ENCODE measurements at places on chromosomes 7 and 10.

GRCh38 chr10:78696791-78697395 lies 371.9 kb upstream of the ZMIZ1 start:
- DNase-seq: no peak

DNA sequence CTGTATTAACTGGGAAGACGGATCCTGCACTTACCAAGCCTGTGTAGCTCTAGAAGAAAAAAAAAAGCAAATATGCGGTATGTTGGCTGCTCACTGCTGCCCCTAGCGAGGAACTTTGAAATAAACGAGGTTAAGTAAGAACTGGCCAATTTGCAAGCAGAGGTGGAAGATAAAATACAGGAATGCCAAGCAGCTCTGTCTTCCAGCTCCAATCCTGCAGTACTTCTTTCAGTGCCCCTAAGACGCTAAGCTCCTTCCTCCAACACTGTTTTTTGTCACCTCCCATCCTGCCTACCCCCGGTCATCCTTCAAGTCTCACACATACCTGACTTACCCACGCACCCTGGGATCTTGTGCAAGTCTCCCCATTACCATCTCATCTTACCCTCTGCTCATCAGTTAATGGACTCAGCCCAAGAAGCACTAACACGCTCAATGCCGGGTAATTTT lies 809 bp downstream of the C10orf143 start:
- DNase-seq: peak; percentile 18

DNA sequence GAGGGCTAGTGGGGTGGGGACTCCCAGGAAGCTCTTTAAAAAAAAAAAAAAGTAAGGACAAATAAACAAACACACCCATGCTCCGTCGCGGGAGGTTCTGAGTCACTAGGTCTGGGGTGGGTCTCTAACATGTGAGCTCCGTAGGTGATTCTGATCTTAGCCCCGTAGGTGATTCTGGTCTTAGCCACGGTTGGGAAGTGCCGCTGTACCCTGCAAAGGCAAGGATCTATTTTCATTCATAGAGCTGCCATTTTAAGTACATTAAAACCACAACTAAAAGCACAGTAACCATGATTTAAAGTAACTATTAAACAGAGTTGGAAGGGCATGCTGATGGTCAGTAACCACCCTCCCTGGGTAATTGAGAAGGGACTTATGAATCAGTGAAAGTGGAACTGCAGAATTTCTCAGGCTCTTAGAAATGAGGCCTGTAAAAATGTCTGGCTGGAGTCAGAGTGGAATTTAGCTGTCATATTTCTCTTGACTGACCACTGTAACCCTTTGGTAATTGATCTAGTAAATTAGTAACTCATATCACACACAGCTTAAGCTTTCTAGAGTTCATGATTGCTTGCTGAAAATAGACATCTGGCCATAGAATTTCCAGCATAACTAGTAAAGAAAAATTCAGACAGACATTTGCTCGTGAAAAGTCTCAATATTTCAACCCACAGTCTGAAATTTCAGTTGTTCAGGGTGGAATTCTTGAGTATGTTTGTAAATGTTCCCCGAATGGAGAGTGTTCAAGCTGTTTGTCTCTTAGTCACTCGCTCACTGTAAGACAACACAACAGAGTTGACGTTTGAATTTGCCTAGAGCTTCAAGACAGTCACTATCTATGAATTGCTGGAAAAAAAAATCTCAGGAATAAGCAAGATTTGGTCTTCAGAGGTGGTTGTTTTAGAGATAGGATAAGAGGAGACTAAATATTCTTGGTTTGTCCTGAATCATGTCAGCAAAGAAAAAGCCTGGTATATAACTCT lies 34.2 kb upstream of the TCF7L2 start:
- DNase-seq: no peak

- DNase-seq: no peak
These were observed 86.5 kb upstream of the HPS1 start for GRCh38 chr10:98533241-98533640.

- no peak for DNase-seq
These were observed 8.3 kb upstream of the SMKR1 start for GRCh38 chr7:129494041-129494440.

DNA sequence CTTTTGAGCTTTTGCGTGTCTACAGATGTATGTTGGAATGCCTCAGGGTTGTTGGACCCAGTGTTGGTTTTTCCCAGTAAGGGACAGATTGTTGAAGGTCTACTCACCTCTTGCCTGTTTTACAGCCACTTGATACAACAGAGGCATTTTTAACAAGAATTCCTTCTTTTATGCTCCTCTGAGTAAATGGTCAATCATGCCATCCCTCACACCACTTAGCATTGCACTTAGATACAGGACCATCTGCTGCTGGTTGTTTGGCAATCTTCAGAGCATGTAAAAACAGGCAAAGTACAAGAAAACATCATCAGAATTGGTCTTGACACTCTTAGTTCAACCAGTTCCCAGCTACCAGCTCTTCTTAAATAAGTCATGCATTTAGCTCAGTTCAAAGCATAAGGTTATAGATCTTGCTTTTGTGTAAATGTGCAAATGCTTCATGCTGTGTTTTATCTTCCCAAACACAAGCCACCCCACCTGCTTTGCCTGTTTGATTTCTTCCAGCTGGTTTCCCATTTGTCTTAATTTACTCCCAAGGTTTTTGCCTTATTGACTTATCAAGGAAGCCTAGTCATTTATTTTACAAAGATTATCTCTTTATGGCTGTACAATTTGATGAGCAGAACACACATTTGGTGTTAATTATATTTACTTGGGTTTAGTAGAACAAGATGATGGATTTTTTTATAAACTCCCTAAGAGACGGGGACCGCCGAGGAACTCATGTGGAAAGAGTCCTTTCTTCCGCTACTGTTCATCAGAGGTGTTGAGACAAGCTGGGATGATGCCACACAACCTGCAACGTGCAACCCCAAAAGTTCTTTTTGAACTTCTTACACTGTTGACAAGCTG lies 136.6 kb downstream of the AHR start:
- DNase-seq: no peak

DNA sequence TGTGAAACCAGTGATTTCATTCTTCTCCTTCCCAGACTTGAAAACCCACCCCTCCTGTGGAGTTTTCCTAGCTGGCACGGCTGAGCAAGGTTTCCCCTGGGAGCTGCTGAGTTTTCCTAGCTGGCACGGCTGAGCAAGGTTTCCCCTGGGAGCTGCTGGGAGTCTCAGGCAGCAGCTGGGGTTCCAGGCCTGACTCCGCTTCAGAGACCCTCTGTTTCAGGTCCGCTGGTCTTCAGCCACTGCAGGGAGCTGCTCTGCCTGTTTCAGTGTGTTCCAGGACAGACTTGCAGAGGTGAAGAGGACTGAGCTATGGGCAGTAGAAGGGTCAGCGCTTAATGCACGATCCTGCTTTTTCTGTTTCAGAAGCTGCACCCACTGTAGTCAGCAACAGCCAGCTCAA lies 104.9 kb downstream of the XRCC2 start:
- DNase-seq: no peak

DNA sequence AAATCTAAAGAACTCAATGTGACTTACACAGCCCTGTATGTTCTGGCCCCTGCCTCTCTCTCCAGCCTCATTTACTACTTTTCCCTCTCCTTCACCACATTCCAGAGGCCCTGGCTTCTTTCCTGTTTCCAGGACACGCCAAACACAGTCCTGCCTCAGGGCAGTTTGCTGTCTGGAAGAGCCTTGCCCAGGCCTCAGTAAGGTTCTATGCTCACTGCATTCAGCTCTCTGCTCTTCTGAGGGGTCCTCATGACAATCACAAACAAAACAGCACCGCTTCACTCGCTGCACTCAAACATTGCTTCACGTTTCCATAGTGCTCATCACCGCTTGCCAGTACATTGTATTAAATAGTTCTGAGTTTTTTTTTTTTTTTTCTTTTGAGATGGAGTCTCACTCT lies 35.1 kb upstream of the GARS1 start:
- no peak for DNase-seq

GRCh38 chr10:69047111-69047832 lies 40.6 kb upstream of the SRGN start:
- no peak for DNase-seq

DNA sequence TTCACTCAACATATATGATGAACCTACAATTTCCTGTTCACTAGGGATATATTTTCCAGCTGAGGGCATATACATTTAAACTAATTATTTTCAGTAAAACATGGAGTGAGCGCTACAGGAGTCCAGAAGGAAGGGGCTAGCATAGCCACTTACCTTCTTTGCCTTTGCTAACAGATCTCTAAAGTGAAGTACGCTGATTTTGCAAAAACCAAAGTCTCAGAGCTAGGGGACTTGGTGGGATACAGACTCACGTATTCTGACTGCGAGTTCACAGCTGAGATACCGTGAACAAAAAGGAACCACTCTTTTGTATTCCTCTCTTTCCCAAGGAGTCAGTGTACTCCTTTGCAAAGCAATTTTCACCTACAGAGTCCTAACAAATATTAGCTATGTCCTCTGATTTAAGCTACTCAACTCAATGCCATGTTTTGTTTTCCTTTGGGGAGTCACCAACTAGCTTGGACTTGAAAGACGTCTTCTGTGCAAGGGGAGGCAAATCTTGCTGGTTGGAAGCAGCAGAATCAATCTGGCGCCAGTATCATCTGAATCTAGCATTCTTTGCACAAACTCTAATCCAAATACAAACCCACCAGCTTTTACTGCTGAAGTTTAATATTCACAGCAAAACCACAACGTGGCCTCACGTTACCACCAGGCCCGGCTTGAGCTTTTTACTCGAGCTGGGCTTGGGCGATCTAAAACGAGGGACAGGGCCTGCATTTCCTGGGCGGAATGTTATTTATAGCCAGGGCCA lies 657 bp downstream of the CDNF start:
- DNase-seq: no peak

DNA sequence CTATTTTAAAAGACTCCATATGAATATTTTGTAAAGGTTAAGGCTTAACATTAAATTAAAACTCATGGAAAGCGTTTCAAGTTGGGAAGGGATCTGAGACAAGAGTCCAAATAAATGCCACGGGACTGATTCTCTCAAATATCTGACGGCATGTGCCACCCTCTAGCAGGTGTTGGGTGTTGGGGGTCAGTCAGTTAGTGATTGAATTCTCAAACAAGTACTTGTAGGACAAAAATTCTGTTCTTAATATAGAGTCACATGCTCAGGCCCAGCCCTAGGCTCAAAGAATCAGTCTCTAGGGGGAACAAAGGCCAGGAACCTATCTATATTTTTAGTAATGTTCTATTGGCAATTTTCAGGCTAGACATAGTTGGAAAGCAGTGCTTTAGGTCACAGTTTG lies 39.1 kb downstream of the SGCE start:
- no peak for DNase-seq

DNA sequence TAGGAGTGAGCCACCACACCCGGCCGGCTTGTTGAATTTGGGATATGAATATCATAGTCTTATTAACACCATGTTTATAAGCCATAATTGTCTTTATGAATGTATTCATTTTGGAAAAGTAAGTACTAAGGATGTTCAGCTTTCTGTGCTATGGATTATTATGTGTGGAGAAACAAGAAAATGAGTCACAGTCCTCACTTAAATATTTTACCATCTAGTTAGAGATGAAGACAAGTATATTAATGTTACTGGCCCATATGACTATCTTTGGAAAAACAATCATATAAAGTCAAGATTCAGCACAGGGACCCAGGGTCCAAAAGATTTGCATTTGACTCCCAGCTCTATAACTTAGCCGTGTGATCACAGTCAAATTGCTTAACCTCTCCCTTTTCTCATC lies 9.8 kb upstream of the TOMM7 start:
- no peak for DNase-seq

GRCh38 chr7:107505997-107506673 lies 36.3 kb downstream of the GPR22 start:
- DNase-seq: no peak

DNA sequence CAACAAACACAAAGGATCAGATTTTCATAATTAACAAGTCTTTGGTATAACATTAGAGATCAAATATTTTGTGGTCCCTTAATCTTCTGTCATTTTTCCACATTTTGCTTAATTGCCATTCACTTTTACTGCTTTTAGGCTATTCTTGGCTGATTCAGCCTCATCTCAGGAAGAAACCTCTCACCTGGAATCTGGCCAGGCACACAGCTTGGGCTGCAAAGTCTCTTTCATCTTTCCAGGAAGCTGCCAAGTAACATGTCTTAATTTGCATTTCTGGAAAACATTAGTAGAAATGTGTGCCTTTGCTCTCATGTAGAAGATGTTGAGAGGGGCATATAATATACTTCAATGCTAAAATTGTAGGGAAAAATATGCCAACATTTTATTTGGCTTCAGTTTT lies 174.2 kb upstream of the STEAP4 start:
- DNase-seq: no peak

DNA sequence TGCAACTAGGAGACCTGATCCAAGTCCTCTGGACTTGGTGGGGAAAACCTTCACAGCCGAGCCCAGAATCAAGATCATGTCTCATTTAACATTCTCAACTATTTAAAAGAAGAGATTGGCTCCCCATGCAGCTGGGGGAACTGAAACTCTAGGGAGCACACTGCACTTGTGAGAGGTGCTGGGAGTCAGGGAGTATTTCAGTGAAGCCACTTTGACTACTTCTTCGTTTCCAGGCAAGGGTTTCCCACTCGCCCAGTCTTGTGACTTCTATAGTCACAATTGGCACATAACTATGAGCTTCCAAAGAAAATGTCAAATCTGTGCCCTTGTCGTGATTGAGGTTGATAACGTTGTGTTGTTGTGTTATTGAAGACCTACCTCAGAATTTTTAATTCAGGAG lies 62.9 kb downstream of the AKR1B1 start:
- DNase-seq: no peak

GRCh38 chr7:138008588-138009349 lies 6.9 kb upstream of the CREB3L2 start:
- no peak for DNase-seq
